Kidney epithelial cell (primary cell): ENCODE measurements at places on chromosomes 6 and 20.
A peak's percentile ranks its signal among the peaks of the same experiment; 100 is the strongest.

DNA sequence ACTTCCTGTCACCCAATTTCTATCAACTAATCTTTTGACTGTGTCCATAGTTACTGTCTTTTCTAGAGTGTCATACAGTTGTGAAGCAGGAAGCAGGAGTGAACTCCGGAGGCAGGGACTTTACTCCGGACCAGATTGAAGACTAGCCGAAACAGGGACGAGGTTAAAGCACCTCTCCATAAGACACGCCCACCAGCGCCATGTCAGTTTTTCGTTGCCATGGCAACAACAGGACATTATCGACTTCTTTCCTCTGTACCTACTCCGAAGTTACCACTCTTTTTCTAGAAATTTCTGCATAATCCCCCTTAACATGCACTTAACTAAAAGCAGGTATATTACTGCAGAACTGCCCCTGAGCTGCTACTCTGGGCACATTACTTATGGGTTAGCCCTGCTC is 25.2 kb downstream of the TRIM38 start:
- DNase-seq = no peak

DNA sequence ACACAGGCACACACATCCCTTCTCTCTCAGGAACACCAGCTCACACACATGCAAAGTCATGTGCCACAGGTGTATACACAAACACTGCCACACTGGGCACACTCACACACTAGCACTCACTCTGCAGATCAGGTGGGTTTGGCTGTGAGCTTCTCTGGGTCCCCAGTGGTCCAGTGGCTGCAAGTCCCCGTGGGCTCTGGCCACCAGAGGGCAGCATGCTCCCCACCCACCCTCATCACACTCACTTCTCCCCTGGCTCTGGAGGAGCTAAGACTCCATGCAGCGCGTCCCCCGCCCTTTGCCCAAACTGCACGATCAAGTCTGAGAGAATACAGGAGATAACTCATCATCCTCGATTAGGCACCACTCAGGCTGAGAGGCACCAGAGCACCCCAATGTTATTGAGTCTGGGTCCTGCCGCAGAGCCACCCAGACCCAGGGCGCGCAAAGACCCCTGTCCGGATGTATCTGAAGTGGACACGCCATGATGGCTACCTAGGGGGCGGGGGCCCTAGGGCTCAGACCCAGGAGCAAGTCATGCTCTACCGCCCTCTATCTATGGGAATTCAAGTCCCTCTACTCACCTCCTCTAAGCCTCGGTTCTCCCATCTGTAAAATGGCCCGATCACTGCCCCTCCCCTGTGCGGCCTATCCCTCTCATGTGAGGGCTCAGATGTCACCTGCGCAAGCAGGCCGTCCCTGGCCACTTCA is 90.5 kb downstream of the GRM4 start:
- no peak for DNase-seq

DNA sequence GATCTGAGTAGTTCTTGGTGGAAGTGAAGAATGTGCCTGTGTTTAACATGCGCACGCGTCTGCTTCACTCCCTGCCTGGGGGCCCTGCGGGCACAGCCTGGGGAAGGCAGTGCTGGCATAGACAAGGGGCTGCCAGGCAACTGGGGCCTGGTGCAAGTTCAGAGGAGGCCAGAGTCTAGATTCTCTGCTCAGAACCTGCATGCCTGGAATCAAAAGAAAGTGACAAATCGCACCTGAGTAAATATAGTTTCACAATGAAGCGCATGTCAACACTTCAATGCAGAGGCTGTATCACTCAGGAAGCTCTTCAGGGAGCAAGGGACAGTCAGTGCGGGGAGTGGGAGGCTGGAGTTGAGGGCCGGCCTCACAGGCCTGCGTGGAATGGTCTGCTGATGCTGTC is 24.2 kb upstream of the PPP1R14C start:
- no peak for DNase-seq

GRCh38 chr6:80547827-80548226 is 441.4 kb downstream of the BCKDHB start:
- DNase-seq = peak; percentile 44

GRCh38 chr6:106192824-106193223 is 106.7 kb downstream of the PRDM1 start:
- peak; percentile 55 for DNase-seq

DNA sequence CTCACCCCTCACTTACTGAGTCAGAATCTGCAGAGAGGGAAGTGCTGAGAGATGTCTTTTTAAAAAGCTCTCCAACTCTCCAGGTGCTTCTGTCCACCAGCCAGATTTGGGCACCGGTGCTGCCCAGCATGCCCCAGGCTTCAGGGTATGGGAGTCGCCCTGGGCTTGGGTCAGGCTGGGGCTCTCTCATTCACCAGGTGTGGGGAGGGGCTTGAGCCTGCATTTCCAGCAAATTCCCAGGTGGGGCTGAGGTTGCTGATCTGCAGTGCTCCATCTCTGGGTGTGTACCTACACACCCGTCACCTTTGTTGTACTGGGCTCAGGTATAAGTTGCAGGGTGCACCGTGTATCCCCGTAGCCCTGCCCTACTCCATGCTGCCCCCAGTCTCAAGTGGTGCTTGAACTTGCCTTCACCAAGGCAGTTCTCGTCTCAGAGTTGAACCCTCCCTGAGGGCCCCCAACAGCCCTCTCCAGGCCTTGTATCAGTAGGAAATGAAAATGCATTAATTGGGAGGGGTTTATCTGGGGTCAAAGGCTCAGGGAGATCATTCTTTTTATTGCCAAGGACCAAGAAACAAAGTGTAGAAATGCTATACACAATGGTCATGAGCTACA is 23.5 kb downstream of the PPP1R3G start:
- no peak for DNase-seq

GRCh38 chr6:159726255-159726917 is 920 bp upstream of the WTAP start:
- DNase-seq = no peak

DNA sequence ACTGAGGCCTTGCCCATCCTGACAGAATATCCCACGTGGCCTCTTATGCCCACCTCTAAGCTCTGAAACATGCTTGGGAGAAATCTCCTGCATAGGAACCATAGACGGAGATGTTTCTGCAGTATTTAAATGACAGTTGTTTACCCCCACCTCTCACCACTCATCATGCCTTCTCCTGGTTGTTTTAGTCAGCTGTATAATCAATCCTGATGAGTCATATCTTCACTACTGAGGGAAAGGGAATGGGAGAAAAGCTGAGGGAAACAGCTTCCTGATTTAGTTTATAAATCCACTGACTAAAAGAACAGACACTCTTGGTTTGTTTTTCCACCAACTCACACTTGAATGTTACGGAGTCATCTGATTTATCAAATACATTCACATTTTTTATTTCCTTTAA is 113.2 kb upstream of the TENT5A start:
- DNase-seq = peak; percentile 35

GRCh38 chr6:63510849-63511248 is 61.4 kb upstream of the LOC128125822 start:
- no peak for DNase-seq

GRCh38 chr6:26158581-26159356 is 71.5 kb downstream of the HFE start:
- no peak for DNase-seq

GRCh38 chr6:131197716-131198115 is 62.4 kb downstream of the AKAP7 start:
- DNase-seq = no peak

DNA sequence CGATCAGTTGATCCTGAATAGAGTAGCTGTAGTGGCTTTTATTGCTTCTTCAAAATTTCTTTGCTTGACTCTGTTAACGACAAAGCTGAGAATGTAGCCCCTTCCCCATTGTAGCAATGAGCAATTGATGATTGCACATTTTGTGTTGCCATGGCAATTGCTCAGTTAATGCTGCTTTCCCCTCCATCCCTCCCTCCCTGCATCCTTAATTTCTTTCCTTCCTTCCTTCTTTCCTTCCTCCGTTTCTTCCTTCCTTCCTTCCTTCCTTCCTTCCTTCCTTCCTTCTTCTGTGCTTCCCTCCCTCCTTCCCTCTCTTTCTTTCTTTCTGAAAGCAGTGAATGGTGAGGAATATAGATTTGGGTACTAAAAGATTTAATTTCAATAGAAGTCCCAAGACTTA is 557.3 kb upstream of the MAP3K7 start:
- DNase-seq = no peak

DNA sequence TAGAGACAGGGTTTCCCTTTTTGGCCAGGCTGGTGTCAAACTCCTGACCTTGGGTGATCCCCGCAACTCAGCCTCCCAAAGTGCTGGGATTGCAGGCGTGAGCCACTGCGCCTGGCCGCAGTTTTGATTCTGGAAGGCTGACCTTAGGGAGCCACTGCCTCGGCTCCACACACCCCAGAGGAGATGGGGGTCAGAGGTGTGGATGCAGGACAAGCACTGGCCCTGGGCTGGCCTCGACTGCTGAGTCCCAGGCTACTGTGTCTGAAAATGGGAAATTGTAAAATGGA is 1.5 kb downstream of the ZBP1 start:
- no peak for DNase-seq

GRCh38 chr6:47785182-47785581 is 3.4 kb downstream of the OPN5 start:
- peak; percentile 61 for DNase-seq

GRCh38 chr6:37016995-37017394 is 11.5 kb downstream of the FGD2 start:
- DNase-seq = no peak

DNA sequence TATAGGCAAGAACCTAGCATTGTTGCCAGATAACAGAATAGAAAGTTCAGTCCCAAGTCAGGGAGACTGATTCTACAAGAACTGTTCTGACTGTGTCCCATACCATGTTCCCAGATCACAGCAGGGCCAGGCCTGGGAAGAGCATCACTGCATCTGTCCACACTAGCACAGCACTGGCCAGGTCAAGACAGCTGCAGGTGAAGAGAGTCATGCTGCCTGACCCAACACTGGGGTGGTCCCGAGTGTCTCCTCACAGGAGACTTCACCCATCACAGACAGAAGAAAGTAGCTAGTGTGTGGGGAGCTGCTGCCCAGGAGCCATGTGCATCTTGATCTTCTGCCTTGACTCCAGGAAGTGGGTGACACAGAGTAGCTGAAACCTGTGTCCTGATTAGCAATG is 1.3 kb upstream of the CST9L start:
- DNase-seq = no peak

DNA sequence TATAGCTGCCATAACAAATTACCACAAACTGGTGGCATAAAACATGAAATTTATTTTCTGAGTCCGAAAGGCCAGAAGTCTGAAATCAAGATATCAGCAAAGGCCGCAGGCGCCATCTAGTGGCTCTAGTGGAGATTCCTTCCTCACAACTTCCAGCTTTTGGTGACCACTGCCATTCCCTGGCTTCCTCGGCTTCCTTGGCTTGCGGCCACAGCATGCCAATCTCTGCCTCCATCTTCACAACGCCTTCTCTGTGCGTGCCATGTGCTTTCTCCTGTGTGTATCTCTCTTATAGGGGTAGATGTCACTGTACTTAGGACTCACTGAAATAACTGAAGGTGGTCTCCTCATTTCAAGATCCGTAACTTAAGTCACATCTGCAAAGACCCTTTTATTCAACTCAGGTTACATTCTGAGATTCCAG is 5.4 kb upstream of the PLAGL1 start:
- no peak for DNase-seq

- DNase-seq = peak; percentile 96
Measured at GRCh38 chr6:44064089-44064947, 62.9 kb downstream of the MRPL14 start.

GRCh38 chr6:167819576-167819975 is 7.1 kb upstream of the AFDN start:
- DNase-seq = no peak

DNA sequence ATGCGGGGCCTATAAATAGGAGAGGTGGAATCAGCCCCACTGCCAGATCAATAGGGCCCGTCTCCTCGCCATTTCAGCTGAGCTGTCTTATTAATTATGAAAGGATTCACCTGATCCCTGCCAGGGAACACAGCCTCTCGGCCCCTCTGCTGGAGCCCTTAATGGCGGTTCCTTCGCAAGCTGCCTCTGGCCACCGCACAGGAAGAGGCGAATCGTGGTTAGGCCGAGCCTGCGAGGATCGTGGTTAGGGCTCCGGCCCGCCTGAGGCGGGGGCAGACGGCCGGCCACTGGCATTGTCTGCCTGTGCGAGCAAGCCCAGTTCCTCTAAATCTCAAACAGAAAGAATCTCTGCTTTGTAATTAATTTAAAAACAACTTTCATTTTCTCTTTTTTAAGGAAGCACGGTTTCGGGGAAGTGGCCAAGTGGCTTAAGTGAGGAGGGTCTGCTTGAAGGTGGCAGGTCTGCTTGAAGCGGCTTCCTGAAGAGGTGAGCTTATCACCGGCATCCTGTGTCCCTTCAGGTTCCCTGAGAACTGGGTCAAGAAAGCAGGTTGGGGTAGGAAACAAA is 9.2 kb downstream of the NRN1 start:
- no peak for DNase-seq

GRCh38 chr6:90941885-90942284 is 355.0 kb upstream of the MAP3K7 start:
- DNase-seq = no peak

- DNase-seq = no peak
Measured at GRCh38 chr6:73558624-73559398, 38.0 kb upstream of the EEF1A1 start.

DNA sequence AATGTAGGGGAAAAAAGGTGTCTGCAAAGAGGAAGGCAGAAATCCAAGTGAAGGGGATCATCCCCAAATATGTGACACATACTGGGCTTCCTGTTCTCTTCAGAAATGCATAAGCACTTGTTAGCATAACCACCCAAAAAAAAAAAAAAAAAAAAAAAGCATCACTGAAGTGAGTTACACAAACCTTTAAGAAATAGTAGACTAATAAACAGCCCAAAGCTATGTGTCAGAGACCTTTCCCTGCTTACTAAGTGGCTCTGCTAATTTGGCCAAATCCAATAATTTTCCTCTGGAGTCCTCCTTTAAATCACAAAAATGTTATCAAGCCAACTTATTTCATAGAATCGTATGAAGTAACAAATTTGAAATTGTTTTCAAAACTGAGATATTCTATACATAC is 7.5 kb upstream of the DST start:
- DNase-seq = no peak

GRCh38 chr6:132392270-132392646 is 9.0 kb downstream of the MOXD1 start:
- no peak for DNase-seq

DNA sequence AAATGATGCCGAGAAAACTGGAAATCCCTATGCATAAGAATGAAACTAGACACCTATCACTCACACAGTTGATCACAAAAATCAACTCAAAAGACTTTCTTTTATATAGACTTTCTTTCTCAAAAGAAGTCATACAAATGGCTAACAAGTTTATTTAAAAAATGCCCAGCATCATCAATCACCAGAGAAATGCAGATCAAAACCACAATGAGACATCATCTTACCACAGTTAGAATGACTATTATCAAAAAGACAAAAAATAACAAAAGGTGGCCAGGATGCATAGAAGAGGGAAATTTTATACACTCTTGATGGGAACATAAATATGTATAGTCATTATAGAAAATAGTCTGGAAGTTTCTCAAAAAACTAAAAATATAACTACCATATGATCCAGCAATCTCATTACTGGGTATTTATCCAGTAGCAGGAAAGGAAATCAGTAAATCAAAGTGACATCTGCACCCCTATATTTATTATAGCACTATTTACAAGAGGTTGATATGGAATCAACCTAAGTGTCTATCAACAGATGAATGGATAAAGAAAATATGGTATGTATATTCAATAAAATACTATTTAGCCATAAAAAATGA is 3.4 kb upstream of the RNF217 start:
- DNase-seq = no peak

GRCh38 chr20:56504373-56505005 is 20.1 kb upstream of the FAM209A start:
- no peak for DNase-seq
